Eye (tissue), 1 donor: ENCODE measurements at places on chromosomes 11 and 22.

DNA sequence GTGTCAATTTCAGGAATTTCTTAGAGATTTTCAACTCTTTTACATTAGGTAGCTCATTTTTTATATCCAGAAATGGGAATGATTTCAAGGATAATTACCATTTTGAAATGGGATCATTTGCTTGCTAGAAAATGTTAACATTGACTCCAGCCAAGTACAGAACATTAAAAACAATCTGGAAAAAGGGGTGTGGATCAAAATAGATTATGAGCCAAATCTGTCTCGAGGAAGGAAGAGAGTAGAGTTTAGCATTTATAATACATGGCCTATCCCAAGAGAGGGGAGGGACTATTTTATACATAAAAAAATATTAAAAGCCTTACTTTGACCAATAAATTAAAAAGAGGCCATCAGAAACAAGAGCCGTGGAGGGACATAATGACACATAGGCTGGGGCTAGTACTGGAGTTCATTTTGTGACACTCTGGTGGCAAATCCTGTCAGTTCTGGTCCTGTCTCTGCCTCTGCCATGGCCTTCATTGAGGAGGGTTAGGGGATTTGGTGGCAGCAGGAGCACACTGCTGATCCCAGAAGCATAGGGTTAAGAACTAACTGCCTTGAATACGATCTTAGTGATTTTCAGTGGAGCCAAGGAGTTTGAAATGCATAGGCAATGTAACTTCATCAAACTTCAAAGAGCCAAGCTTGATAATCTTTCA lies 20.4 kb downstream of the PPP6R3 start:
- no peak for DNase-seq

GRCh38 chr11:1131033-1131911 lies 26.5 kb upstream of the MUC5AC start:
- DNase-seq = no peak

GRCh38 chr11:68545796-68546195 lies 85.2 kb downstream of the PPP6R3 start:
- DNase-seq = no peak

DNA sequence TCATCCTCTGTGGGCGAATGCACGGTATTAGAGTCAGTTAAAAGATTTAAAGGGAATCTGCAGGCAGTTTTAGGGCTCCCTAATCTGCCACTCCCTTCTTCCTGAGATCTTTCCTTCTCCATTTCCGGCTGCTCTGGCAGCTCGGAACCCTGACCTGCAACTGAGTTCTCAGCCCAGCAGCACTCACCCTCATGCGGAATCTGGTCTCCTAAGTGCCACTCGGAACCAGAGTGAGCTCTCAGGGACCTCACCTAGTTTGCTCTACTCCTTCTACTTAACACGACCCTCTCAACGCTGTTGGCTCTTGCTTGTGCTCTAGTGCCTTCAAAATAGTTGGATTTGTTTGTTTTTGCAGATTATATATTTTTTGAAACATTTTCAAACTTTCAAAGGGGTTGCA lies 19.3 kb upstream of the IL10RA start:
- no peak for DNase-seq

- no peak for DNase-seq
Measured at GRCh38 chr22:47736186-47737034, 974.0 kb downstream of the TBC1D22A start.

- no peak for DNase-seq
Measured at GRCh38 chr11:128067780-128068179, 519.6 kb downstream of the ETS1 start.

- peak; percentile 61 for DNase-seq
Measured at GRCh38 chr11:101516546-101516945, 67.3 kb downstream of the TRPC6 start.

- DNase-seq = no peak
Measured at GRCh38 chr11:71171576-71171975, 80.8 kb downstream of the SHANK2 start.

GRCh38 chr11:34445956-34446355 lies 7.2 kb downstream of the CAT start:
- no peak for DNase-seq

DNA sequence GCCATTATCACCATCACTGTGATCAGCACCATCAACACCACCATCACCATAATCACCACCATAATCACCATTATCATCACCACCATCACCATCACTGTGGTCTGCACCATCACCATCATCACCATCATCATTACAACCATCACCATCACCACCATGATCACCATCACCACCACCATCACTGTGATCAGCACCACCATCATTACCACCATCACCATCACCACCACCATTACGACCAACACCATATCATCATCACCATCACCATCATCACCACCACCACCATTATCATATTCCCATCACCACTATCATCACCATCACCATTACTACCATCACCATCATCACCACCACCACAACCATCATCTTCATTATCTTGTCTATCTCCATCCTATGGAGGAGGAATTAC lies 125.2 kb downstream of the PHF21B start:
- no peak for DNase-seq

GRCh38 chr11:134585666-134586610 lies 173.9 kb upstream of the B3GAT1 start:
- no peak for DNase-seq

GRCh38 chr11:125441648-125442410 lies 54.2 kb downstream of the FEZ1 start:
- DNase-seq = no peak

DNA sequence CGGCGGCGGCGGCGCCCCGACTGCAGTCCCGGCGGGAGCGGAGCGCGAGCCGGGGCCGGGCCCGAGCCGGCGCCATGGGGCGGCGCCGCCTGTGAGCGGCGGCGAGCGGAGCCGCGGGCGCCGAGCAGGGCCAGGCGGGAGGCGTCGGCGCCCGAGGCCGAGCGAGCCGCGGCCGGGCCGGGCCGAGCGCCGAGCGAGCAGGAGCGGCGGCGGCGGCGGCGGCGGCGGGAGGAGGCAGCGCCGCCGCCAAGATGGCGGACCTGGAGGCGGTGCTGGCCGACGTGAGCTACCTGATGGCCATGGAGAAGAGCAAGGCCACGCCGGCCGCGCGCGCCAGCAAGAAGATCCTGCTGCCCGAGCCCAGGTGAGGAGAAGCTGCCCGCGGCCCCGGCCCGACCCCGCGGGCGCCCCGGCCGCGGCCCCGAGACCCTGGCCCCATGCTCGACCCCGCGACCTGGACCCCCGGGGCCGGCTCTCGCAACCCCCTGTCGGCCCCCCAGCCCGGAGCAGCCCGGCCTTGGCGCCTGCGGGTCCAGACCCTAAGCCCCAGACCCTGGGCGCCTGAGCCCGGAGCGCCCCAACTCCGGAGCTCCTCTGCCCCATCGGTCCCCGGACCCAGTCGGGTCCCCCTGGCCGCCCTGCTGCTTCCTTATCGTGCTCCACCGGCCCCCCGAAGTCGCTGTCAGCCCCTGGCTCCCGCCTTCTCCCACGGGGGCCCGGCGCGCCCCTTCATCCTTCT lies at the start of gene GRK2:
TSS of gene GRK2 (plus strand) at position 25 of the 739 bp plus-strand sequence. CDS start at position 252, 227 bp downstream.
- DNase-seq = peak; percentile 70

- DNase-seq = no peak
Measured at GRCh38 chr11:134501406-134502152, 89.5 kb upstream of the B3GAT1 start.

DNA sequence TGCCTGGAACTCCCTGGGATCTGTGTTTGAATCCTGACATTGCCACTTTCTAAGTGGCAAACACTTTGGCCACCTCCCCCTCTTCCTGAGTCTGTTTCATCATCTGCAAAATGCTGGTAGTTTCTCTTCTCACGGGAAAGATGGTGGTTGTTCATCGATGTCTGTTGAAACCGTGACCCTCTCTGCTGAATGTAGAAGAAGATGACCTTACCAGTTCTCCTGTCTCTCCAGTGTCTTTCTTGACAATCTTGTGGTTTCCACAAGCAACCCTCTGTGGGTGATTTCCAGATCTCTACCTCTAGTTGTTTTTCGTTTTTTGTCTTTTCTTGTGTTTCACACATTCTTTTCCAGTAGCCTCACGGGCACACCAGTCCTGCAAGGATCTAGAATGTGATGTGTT lies 27.5 kb downstream of the ZBTB16 start:
- no peak for DNase-seq

- DNase-seq = peak; percentile 94
Measured at GRCh38 chr11:64028398-64029115, 7.2 kb upstream of the FLRT1 start.

DNA sequence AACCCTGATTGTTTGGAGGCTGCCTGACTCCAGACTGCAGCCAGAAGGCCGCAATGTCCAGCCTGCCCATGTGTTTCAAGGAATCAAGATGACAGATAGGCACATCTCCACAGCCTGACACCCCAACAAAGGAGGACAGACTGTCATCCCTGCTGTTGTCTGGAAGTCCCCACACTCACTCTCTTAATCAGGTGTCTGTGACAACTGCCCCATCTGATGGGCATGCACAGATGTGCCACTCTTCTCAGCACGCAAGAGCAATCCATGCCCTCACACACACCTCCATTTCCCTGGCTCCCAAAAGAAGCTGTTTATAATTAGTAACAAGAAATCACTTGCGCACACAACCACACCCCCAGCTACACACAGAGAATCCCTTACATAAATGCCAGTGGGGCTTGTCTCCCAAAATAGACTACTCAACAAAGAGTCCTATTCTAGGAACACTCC lies 117.6 kb downstream of the C11orf58 start:
- no peak for DNase-seq

- DNase-seq = peak; percentile 48
Measured at GRCh38 chr11:19241260-19242178, 774 bp upstream of the E2F8 start.

DNA sequence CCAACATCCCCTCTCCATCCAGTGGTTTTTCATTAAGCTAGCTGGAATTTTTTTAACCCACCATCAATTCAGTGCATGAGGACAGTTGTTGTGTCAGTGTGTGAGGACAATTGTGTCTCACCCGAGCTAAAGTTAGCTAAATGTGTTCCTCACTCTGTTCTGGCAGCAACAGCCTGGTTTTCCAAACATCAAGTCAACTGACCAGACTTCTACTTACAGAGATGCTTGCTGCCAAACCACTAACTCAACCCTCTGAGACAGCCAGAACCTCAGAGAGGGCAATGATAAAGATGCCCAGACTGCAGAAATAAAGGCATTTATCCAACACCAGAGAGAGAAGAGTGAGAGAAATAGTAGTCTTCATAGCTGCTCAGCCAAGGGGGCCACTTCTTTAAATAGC lies 6.7 kb downstream of the PAMR1 start:
- no peak for DNase-seq

- DNase-seq = peak; percentile 67
Measured at GRCh38 chr11:103994094-103994493, 42.3 kb upstream of the DDI1 start.

DNA sequence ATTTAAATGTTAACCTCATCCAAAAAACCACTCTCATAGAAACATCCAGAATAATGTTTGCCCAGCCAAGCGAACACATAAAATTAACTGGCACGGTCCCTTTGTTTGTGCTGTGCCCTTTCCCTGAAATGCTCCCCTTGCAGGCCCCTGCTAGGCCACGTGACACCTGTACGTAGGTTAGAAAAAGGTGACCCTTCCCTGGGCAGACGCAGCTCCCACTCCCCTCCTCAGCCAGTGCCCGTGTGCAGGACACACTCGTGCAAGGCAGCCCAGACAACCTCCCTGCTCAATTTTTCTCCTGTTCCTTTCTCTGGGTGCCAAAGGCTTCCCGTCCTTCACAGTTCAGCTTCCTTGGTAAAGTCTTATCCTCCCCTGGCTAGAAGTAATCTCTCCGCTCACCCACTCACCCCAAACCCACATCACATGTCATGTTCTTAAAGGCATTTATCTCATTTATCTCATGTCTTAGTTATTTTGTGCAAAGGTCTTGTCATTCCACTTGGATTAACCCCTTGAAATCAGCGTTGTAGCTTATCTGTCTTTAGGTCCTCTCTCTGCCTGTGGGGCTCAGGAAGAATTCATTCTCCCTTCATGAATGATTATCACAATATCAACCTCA lies 20.7 kb downstream of the FAM83F start:
- DNase-seq = no peak

DNA sequence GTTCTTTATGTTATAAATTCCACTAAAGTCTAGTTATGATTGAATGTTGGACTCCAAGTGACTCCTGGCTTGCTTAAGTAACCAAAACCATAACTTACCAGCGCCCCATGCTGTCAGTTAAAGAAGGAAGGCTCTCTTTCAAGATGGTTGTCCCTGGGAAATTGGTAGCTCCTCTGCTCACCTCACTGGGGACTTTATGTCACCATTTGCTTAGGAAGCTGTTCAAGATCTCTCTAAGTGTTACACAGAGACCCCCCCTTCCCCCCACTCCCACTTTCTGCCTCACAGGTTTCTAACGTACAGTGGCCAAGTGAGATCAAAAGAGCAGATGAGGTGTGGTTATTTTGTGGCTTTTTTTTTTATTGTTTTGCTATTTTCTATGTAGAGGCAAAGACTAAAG lies 301.8 kb downstream of the AASDHPPT start:
- no peak for DNase-seq

DNA sequence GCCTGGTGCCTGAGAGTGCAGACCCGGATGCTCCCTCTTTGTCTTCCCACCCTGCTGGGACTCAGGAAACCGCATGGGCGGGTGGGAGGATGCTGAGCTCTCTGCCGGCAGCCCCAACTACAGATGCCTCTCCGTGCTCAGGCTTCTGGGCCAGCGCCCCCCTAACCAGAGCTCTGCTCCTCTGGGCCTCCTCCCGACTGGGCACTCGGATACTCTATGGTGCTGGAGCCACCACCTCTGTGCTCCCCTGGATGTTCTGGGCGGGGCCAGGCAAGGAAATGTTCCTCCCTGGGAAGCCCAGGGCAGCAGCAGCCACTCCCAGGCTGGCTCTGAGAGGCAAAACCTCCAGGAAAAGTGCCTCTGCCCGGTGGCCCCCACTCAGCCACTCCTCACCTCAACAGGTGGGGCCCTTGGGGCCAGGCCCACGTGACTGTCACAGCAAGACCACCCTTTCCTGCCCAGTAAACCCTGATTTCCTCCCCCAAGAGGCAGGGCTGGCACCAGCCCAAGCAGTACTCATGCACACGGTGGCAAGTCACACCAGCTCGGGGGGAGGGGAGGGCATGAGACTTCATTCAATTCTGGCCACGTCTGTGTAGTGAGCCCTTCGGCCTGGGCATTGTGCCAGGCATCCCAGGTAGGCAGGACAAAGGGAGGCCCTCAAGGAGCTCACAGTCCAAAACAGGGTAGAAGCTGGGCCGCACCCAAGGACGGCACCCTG lies 54.7 kb upstream of the TCF20 start:
- DNase-seq = no peak

DNA sequence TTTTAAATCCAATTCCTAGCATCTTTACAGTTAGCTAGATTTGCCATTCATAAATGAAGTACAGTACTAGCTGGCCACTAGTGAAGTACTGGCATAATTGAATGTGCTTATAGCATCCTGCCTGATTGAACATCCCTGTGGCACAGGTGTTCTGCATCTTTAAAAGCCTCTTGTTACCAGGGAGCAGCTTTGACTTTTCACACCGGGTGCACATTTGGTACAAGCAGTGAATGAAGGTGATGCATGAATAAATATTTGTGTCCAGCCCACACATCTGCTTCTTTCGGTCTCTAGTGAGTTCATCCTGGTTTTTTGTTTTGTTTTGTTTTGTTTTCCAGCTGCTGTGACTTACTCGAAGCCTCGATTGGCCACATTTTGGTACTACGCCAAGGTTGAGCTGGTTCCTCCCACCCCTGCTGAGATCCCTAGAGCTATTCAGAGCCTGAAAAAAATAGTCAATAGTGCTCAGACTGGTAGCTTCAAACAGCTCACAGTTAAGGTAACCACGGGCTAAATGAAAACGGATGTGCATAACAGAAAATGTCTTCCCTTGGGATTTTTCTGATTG lies 5.3 kb downstream of the ATP5MG start:
- DNase-seq = peak; percentile 30

- DNase-seq = no peak
Measured at GRCh38 chr11:73577496-73577917, 20.4 kb downstream of the FAM168A start.

- DNase-seq = no peak
Measured at GRCh38 chr11:64566915-64567891, 23.8 kb upstream of the SLC22A12 start.
